SHP77 (cell line): ENCODE measurements at places on chromosomes 2 and 18.

- no peak for DNase-seq
Measured at GRCh38 chr18:11586896-11587295, 22.5 kb upstream of the SLC35G4 start.

GRCh38 chr18:35564795-35565453 lies 16.6 kb upstream of the GALNT1 start:
- no peak for DNase-seq

DNA sequence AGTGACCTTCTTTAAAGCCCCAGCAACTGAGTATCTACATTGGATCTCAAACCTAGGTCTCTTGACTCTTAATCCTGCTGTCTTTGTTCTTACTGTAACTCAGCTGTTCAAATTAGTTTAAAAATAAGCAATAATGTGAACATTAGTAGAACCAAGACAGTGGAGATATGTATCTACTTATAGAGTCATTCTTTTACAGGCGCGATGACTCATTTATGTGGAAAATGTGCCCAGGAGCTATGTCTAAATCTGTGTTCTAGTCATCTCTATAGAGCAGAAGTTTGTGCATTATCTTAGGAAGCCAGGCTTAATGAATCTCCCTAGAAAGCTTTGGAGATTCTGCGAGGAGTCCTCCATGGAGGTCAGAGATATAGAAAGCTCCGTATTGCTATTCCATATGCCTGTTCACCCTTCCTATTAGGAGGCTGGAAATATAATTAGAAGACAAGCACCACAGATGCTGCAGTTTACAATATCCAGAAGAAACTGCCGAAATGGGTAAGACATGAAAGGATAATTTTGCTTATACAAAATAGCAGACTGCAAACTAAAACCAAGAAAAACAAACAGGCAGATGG lies 211.6 kb downstream of the TRIB2 start:
- no peak for DNase-seq

- no peak for DNase-seq
Measured at GRCh38 chr18:63253014-63253413, 66.6 kb downstream of the BCL2 start.

GRCh38 chr18:46051731-46052461 lies 20.2 kb downstream of the PSTPIP2 start:
- no peak for DNase-seq

DNA sequence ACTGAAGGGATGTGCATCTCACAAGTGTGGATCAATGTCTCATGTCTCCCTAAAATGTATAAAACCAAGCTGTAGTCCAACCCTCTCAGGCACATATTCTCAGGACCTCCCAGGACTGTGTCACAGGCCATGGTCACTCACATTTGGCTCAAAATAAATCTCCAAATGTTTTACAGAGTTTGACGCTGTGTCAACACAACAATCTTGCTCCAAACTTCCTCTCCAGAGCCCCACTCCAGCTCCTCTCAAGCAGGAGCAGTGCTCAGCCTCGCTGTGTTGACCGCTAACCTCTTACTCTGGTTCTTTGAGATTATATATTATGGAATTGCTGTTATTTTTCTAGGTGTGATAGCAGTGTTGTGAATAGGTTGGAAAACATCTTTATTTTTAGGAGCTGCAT lies 56.2 kb downstream of the CYP27C1 start:
- no peak for DNase-seq

DNA sequence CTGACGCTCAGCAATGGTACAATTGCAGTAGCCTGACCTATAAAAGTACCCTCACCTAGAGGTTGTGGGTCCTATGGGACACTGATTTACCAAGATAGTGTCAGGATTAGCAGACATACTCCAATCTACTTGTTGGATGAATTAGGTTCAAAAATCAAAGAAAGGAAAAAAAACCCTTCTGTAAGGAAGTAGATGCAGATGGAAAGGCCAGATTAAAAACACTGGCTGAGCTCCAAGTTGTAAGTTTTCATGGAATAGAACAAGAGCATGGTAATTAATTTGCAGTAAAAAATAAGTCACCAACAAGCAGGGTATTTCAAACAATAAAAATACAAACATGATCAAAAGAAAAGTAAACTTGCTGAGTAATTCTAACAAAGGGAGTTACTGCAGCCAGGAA lies 26.4 kb downstream of the IDH1 start:
- DNase-seq = no peak

GRCh38 chr2:197045115-197045514 lies 118.6 kb upstream of the PGAP1 start:
- DNase-seq = no peak
